ENCODE measurements at places on chromosomes 16 and 17. TPM values are rescaled to one million over a fixed set of nuclear protein-coding genes. Genes with fewer than 3 reads are reported as not detected.

CASKIN2 gene
- total RNA-seq = 68.8 TPM

EFNB3 gene
- total RNA-seq = 1.6 TPM

MYO15B gene
- 181 TPM for total RNA-seq

SCN4A gene
- total RNA-seq = 0.18 TPM

KRTAP4-9 gene
- total RNA-seq = not detected

PIPOX gene
- total RNA-seq = 1.3 TPM

FAM117A gene
- 16.4 TPM for total RNA-seq

SLC5A10 gene
- not detected for total RNA-seq

SYNGR3 gene
- 0.24 TPM for total RNA-seq

SLFN12 gene
- total RNA-seq = 16.7 TPM

DNA sequence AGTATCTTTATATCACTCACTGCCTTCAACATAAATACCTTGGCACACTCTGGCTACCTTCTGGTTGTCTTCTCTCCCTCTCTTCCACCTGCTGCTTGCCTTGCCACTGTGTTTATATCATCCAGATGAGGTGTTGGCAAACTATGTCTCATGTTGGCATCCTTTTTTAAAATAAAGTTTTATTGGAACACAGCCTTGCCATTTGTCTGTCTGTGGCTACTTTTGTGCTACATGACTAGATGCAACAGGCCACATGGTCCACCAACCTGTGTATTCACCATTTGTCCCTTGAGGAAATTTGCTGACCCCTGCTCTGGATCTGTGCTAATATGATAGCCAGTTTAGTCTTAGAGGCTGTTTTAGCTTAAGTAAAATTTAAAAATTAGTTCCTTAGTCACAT lies 36.8 kb downstream of the NSRP1 start:
- no peak overlapping the region for H3K4me3 ChIP-seq
- no peak for DNase-seq
- H3K4me1 ChIP-seq = no peaks in the 10 kb centered on the region
- H3K27me3 ChIP-seq = no peaks in the 10 kb centered on the region
- H3K27ac ChIP-seq = no peak overlapping the region
- peaks cover 11% of the 10 kb centered on the region for H3K36me3 ChIP-seq

DNA sequence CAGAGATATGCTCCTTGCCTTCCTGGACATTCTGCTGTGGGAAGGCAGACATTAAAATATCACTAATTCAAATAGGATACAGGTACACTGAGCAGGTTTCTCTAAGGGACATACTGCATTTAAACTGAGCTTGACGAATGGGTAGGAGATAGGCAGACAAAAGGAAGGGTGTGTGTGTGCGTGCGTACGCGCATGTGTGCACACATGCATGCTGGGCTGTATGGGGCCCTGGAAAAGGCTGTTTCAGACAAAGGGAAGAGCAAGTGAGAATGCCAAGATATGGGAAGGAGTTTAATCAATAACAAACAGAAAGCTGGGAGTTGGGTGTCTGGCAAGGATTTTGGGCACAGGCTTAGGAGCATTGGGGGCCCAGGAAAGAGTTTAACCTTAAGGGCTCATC lies 196.2 kb downstream of the PRKCA start:
- H3K4me3 ChIP-seq = no peak overlapping the region
- H3K4me1 ChIP-seq = no peaks in the 10 kb centered on the region
- no peaks in the 10 kb centered on the region for H3K36me3 ChIP-seq
- no peak for DNase-seq
- no peak overlapping the region for H3K27ac ChIP-seq

GRCh38 chr17:9200699-9201359 lies 179.5 kb downstream of the NTN1 start:
- no peak for DNase-seq
- H3K4me3 ChIP-seq = no peak overlapping the region
- peaks cover 3% of the 10 kb centered on the region for H3K27me3 ChIP-seq

- H3K27me3 ChIP-seq = no peaks in the 10 kb centered on the region
- peak within 1 kb of the TSS; percentile 79 for H3K27ac ChIP-seq
- H3K4me1 ChIP-seq = peaks cover 52% of the 10 kb centered on the region
- peak; percentile 81 for DNase-seq
These were observed at the start of gene LGALS3BP for GRCh38 chr17:78979780-78980623. LGALS3BP (minus strand) TSS chr17:78979923; CDS start chr17:78977191, 2,732 bp downstream.

DNA sequence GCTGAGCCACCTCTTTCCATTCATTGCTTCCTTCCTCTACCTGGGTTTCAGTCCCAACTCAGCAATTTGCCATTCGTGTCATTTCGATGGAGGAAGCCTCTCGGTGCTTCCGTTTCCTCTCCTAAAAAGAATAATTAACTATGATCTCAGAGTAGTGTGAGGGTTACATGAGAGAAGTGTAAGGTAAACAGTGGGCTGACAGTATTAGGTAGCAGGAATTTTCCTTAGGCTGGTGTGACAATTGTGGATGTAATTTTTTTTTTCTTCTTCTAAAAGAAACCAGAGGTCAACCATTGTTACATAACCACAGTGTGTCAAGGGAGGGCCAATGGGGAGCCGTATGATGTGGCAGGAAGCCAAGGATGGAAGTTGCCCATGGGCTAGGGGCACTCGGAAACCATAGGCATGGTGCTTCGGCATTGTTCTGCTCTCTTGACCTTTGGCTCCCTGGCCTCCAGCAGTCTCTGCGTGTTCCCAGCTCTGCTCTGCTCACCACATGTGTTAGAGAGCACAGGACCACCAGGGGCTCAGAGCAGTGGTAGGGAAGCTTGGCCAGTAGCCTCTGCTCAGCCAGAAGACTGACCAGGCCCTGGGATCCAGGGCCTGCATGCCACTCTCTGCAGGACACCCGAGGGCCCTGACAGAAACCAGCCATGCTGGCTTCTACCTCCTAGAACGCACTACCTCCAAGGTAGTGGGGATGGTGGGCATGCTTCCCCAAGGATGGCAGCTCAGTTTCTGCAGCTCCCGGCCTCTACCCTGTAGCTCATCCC lies 2.0 kb upstream of the TOP2A start:
- H3K36me3 ChIP-seq = no peaks in the 10 kb centered on the region
- H3K27ac ChIP-seq = peak overlapping the region; percentile 37
- H3K27me3 ChIP-seq = no peaks in the 10 kb centered on the region

DNA sequence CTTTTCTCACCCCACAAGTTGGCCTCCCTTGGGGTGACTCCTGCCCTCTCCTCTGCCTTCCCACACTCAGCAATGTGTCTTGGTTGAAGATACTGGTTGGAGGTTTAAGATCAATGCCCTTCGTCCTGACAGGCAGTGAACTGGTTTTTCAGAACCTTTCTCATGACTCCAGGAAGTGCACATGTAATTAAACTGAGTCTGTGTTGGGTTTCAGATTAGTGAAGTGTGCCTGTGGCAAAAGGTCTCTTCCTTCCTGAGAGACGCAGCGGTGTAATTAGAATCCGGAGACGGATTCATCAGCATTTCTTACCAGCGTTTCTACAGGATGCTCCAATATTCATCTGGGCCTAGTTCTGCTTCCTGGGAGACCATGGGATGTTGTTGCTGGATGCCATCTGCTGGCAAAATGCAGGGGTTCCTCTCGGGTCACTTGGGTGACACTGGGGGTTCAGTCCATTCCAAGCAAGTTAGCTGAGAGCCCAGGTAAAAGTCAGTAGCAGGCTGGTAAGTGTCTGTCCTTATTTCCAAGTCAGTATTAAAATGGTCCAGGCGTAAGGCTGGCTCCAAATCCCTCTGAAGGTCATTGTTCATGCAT lies 233.3 kb downstream of the XYLT1 start:
- H3K27me3 ChIP-seq = no peaks in the 10 kb centered on the region
- H3K4me1 ChIP-seq = no peaks in the 10 kb centered on the region
- H3K27ac ChIP-seq = no peak overlapping the region
- no peaks in the 10 kb centered on the region for H3K36me3 ChIP-seq

GRCh38 chr16:49330562-49331201 lies 42.9 kb upstream of the C16orf78 start:
- no peak for DNase-seq
- no peak overlapping the region for H3K4me3 ChIP-seq
- no peaks in the 10 kb centered on the region for H3K4me1 ChIP-seq
- H3K27me3 ChIP-seq = no peaks in the 10 kb centered on the region
- no peak overlapping the region for H3K27ac ChIP-seq

DNA sequence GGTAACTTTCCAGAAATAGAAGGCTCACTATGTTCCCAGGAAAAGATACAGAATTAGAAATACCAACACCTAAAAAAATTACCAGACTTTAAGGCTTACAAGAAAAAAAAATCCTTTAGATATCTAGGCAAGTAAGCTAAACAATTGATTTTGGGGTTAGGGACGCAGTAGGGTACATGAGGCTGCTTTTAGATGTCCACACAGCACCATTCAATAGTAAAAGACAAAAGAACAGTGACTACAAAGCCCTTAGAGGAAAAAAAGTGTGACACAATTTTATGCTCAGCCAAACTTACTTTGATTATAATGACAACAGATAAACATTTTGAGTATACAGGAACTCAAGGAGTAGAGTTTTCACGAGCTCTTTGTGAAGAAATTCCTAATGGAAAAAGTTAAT lies 29.9 kb downstream of the METTL16 start:
- peaks cover 36% of the 10 kb centered on the region for H3K4me1 ChIP-seq
- H3K4me3 ChIP-seq = no peak overlapping the region
- peaks cover 15% of the 10 kb centered on the region for H3K36me3 ChIP-seq
- DNase-seq = no peak

DNA sequence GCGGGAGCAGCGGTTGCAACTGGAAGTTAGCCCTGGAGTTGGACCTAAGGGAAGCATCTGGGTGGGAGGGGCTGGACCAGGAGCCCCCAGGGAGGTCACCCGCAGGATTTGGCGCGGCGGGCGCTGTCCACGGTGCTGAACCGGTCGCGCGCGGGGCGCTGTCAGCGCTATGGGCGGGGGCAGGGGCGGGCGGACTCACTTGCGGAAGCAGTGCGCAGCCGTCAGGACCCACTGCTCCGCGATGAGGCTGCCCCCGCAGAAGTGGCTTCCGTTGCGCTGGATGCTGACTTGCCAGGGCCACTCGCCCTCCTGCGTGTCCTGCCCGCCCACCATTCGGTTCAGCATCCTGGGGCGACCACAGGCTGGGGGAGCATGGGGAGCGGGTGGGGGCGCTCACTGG lies 4.5 kb downstream of the PRSS27 start:
- peaks cover 6% of the 10 kb centered on the region for H3K27me3 ChIP-seq
- H3K4me1 ChIP-seq = peaks cover 22% of the 10 kb centered on the region
- H3K27ac ChIP-seq = no peak overlapping the region
- peak overlapping the region; percentile 6 for H3K4me3 ChIP-seq
- no peaks in the 10 kb centered on the region for H3K36me3 ChIP-seq

GRCh38 chr17:73586275-73586832 lies 57.9 kb downstream of the SDK2 start:
- peaks cover 7% of the 10 kb centered on the region for H3K4me1 ChIP-seq
- H3K27ac ChIP-seq = no peak overlapping the region
- no peaks in the 10 kb centered on the region for H3K36me3 ChIP-seq
- H3K27me3 ChIP-seq = no peaks in the 10 kb centered on the region
- DNase-seq = no peak

DNA sequence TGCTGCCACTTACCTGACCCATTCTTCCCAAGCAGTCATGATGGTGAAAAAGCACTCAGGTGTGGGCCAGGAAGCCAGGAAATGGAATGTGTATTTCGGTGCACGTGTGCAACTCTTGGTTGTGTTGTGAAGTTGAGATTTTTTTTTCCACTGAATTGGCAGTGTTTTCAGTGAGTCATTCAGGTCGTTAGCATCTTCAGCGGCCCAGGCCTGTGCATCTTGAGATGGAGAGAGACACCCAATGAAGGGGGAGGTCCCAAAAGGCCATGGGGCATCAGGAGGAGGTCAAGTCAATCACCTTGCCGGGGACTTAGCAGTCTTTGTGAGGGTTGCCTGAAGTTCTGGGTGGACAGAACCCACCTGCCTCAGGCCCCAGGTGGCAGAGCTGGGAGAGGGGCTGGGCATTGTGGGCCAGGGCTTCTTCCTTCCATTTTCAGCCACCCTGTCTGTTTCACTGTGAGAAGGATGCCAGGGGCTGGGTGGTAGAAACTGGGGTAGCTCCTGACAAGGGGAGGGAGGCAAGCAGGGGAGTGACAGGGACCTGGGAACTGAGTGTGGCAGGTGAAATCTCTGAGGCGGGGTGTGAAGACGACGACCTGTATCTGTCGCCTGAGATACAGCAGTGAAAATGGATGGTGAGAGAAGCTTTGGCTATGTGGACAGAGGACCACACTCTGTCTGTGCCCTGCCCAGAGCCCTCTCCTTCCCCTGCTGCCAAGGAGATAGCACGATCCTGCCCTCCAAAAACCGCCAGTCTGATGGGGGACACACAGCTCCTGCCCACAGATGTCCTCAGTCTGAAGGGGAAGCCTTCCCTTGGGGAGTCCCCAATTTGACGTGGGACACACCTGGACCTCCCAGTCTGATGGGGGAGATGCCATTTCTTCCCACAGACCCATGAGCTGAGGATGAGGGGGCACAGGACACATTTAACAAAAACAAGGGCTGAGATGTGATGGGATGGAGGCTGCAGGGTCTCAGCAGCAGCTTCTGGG lies 11.9 kb downstream of the TBKBP1 start:
- H3K4me1 ChIP-seq = peaks cover 37% of the 10 kb centered on the region
- peak; percentile 20 for DNase-seq
- H3K27ac ChIP-seq = no peak overlapping the region
- no peak overlapping the region for H3K4me3 ChIP-seq
- no peaks in the 10 kb centered on the region for H3K27me3 ChIP-seq
- peaks cover 21% of the 10 kb centered on the region for H3K36me3 ChIP-seq

- no peaks in the 10 kb centered on the region for H3K27me3 ChIP-seq
- H3K27ac ChIP-seq = no peak overlapping the region
- DNase-seq = peak; percentile 71
- no peak overlapping the region for H3K4me3 ChIP-seq
These were observed 3.6 kb upstream of the WDR81 start for GRCh38 chr17:1720856-1721386.

DNA sequence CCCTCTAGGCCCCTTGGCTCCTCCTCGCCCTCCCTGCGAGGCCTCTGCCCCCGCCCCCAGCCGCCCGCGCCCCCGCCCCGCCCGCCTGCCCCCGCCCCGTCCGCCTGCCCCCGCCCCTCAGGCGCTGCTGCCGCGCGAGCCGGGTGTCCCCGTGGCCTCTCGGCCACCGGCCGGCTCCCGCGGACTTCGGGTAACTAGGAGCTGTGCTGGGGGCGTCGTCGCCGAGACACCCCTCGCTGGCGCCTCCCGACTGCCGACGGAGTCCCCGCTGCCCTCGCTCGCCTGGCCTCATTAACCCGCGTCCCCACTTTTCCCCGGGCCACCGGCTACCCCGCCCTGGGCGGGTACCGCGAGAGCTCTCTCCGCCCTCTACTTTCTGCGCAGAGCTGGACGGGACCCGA lies at the start of gene TLCD1:
Gene TLCD1, minus strand, starts transcription at position 8 of the 401 bp plus-strand sequence. CDS start 136 bp downstream, outside the sequence.
- peak within 1 kb of the TSS; percentile 85 for H3K4me3 ChIP-seq
- no peaks in the 10 kb centered on the region for H3K27me3 ChIP-seq
- peaks cover 69% of the 10 kb centered on the region for H3K4me1 ChIP-seq
- DNase-seq = peak; percentile 84
- H3K27ac ChIP-seq = peak within 1 kb of the TSS; percentile 96
- peaks cover 37% of the 10 kb centered on the region for H3K36me3 ChIP-seq

- H3K27ac ChIP-seq = no peak overlapping the region
- no peak for DNase-seq
- no peak overlapping the region for H3K4me3 ChIP-seq
- no peaks in the 10 kb centered on the region for H3K4me1 ChIP-seq
- no peaks in the 10 kb centered on the region for H3K27me3 ChIP-seq
- H3K36me3 ChIP-seq = peaks cover 66% of the 10 kb centered on the region
These were observed 28.5 kb downstream of the KIFC3 start for GRCh38 chr16:57773655-57774295.

- DNase-seq = no peak
- no peaks in the 10 kb centered on the region for H3K27me3 ChIP-seq
- H3K4me1 ChIP-seq = no peaks in the 10 kb centered on the region
- no peak overlapping the region for H3K4me3 ChIP-seq
- no peak overlapping the region for H3K27ac ChIP-seq
These were observed 479.1 kb upstream of the RBFOX1 start for GRCh38 chr16:6853565-6853964.
